ENCODE measurements at places on chromosomes 2 and 18. TPM values are rescaled to one million over a fixed set of nuclear protein-coding genes. Genes with fewer than 3 reads are reported as not detected.
A peak's percentile ranks its signal among the peaks of the same experiment; 100 is the strongest.

DNA sequence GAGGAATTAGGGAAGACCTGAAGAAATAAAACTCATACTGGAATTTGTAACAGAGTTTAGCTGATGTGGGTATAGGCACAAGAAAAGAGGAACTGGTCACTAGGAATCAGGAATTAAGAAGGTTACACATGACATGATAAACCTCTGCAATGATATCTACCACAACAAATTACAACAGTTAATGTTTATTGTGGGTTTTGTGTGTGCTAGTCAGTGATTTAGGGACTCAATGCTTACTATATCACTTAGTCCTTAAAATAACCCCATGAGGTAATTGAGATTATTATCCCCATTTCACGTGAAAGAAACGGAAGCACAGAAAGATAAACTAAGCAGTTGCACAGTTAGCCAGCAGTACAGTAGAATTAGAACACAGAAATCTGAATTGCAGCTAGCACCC lies 415.8 kb upstream of the ZEB2 start:
- DNase-seq: no peak

- no peak for DNase-seq
Observed at GRCh38 chr2:60623040-60623439, 69.6 kb upstream of the BCL11A start.

The M1AP gene
- not detected for total RNA-seq

The EIF5B gene
- 55.5 TPM for total RNA-seq

DNA sequence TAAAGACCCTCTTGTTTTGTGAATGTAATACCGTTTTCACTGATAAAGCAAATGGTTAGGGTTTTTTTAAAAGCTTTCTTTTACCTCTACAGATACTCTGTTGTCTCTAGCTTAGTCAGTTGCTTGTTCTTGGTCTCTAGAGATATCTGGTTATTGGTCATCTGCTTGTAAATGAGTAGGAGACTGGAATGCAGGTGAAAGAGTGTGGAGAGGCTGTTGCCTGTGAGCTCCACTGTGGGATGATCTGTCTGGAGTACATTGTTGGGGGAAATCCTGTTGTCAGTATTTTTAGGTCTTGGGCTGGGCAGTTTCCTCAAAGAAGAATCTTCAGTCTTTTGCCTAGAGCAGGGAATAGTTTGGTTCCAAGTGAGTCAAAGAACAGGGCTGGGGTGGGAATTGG lies 67.7 kb downstream of the SMCHD1 start:
- DNase-seq: no peak

DNA sequence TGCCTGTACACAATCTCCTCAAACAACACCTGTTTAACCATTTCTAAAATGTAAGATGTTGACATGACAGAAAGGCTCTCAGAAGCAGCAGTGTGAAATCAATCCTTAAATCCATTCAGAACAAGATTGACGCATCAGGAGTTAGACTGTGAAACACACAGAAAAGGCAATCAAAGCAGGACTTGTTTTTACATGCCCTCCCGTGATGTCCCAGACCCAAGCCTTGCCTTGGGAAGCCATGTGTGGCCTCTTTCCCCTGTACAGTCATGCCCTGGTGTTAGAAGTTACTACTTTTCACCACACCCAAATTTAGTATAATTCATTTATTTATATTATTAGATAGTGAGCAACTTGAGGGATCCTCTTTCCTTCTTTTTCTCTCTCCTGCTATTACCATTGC lies 115.7 kb downstream of the NCKAP5 start:
- DNase-seq: peak; percentile 32

The CABLES1 gene
- total RNA-seq: 3.2 TPM

The GATA6 gene
- total RNA-seq: 14.0 TPM

The BOK gene
- 15.5 TPM for total RNA-seq

DNA sequence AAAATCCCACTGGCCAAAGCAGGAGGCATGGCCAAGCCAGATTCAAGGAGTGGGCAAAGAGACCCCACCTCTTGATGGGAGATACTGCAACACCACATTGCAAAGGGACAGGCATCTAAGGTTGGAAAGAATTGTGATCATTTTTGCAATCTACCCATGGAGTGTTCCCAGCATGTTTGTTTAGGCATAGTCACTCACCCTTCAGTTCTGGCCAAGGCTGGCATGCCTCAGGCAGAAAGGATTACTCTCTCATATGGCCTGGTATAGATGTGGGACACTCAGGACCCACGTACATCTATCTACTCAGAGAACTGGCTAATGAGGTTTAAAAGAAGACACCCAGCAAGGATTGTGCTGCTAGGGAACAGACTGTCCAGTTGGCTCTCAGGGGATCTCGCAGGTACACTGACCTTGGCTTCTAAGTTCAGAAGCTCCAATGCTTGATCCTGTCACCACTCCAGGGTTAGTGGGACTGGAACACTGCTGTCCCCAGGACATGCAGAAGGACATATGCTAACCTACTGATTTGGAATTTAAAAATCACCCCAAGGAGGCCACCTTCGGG lies 183.7 kb downstream of the KLHL29 start:
- no peak for DNase-seq

DNA sequence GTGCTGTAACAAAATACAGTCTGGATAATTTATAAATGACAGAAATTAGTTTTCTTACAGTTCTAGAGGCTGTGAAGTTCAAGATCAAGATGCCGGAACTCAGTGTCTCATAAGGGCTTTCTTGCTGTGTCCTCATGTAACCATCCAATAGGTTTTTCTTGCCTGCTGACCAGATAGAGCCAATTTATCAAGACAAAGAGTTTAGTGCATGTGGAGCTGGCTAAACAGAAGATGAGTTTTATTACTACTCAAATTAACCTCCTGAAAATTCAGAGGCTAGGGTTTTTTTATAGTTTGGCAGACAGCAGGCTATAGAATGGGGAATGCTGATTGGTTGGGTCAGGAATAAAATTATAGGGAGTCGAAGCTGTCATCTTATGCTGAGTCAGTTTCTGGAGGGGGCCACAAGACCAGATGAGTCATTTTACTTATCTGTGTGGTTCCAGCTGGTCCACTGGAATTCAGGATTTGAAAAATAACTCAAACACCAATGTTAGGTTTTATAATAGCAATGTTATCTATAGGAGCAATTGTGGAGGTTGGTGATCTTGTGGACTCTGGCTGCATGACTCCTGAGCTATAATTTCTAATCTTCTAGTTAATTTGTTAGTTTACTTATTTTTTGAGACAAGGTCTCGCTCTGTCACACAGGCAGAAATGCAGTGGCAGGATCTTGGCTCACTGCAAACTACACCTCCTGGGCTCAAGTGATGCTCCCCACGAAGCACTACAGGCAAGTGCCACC lies 3.2 kb upstream of the PDK1 start:
- DNase-seq: peak; percentile 44

GRCh38 chr2:75416420-75417342 lies 144.1 kb downstream of the EVA1A start:
- DNase-seq: no peak

- DNase-seq: no peak
Observed at GRCh38 chr2:151261977-151262291, 271 bp upstream of the RBM43 start.

GRCh38 chr2:88114889-88115288 lies 13.0 kb downstream of the FABP1 start:
- DNase-seq: no peak

GRCh38 chr2:223950448-223951347 lies 5.6 kb upstream of the WDFY1 start:
- peak; percentile 41 for DNase-seq

The LTBP1 gene
- total RNA-seq: 99.0 TPM

- no peak for DNase-seq
Observed at GRCh38 chr2:64770137-64770780, 116.5 kb upstream of the SERTAD2 start.

The DDX18 gene
- 88.7 TPM for total RNA-seq

The DPP10 gene
- not detected for total RNA-seq

The PEX13 gene
- 18.5 TPM for total RNA-seq

The LIMS3 gene
- total RNA-seq: 1.5 TPM

DNA sequence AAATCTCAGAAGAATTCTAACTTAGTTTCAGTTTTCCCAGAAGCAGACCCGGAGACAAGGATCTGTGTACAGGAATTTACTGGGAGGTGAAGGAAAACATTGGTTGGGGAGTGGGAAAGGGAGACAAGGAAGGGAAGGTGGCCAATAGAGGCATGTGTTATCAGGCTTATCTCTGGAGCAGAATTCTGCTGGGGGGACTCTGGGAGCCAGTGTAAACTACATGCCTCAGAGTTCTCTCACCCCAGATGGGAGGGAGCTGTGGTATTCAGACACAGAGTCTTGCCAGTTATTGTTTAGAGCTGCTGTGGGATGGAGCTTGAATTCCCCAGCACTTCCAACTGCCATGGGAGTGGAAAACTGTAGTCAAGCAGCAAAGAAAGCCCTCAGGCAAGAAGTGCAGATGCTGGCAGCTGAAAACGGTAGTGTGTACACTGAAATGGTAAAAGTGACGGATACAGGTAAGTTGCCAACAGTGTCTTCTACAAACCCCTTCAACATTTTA lies 19.0 kb downstream of the DNPEP start:
- DNase-seq: peak; percentile 33

- peak; percentile 14 for DNase-seq
Observed at GRCh38 chr18:10113121-10114022, 199.6 kb downstream of the VAPA start.

GRCh38 chr18:78770139-78770822 lies 209.3 kb upstream of the SALL3 start:
- DNase-seq: no peak

The CFAP65 gene
- total RNA-seq: not detected

DNA sequence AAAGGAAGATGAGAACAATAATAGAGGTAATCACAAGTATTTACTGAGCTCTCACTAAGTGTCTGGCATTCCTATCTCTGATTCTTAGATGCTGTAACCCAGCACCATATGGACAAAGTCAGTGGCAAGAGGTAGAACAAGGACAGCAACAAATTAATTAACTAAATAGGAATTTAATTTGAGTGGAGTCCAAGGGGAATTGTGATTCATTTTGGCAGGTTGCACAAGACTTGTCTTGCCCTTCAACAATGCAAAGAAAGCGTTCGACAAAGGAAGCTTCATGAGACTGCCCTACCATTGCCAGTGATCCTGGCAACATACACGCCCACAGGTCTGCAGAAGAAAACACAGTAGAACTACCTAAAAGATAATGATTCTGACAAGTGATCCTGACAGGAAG lies 221.6 kb downstream of the RBM43 start:
- peak; percentile 82 for DNase-seq

DNA sequence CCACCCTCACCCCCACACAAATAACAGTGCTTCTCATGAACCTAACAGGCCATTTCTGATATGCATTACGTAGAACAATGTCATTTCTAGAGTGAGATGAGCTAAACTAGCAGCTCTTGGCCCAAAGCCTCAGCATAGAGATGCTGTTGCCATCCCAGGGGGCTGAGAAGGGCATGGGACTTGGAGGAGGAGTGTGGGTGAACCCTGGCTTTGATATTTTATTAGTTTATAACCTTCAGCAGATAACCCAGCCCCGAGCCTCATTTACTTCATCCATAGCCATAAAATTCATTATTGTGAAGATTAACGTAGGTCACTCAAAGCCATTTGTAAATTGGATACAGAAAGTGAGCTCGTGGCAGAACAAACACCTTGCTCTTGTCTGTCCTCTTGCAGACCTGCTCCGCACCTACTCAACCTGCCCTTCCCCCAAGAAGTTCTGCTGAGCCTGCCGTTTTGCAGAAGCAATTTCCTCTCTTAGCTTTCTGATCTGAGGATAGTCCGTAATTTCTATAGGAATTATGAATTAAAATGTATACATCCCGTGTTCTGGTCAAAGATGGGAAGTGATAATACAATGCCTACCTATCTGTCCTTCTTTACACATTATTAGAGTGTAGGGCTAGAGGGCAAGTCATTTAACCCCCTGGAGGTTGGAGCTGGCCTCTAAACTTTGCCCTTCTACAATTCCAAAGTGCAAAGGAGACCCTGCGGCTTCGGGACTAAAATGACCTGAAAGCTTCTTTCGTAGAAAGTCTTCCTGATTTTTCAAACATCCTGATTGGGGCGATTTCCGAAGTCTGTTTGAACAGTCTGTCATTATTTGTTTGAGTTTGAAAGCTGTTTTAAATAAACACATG lies 187.4 kb downstream of the BCL2 start:
- no peak for DNase-seq

The ANKRD62 gene
- total RNA-seq: not detected

The ATIC gene
- total RNA-seq: 297 TPM

GRCh38 chr2:39546937-39547336 lies 109.9 kb upstream of the MAP4K3 start:
- DNase-seq: peak; percentile 56

- no peak for DNase-seq
Observed at GRCh38 chr18:74259347-74259746, 32.4 kb downstream of the CYB5A start.

The CYBRD1 gene
- total RNA-seq: 8.9 TPM

DNA sequence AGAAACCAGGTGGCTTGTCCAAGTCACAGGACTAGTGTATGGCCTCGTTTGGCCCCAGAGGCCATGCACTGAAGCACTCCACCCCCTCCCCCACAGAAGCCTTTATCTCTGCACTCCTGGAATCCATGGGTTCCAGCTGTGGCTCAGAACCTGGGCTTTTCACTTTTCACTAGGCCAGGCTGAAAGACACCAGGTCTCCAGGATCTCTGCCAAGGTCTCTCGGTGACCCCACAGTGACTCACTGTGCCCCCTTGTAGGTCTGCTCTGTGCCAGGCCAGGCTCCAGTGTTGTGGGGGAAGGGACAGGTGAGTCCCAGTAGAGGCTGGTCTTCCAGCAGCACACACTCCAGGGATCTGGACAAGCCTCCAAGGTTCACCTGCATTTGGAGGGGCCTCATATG lies 31.0 kb upstream of the GLI2 start:
- peak; percentile 25 for DNase-seq

DNA sequence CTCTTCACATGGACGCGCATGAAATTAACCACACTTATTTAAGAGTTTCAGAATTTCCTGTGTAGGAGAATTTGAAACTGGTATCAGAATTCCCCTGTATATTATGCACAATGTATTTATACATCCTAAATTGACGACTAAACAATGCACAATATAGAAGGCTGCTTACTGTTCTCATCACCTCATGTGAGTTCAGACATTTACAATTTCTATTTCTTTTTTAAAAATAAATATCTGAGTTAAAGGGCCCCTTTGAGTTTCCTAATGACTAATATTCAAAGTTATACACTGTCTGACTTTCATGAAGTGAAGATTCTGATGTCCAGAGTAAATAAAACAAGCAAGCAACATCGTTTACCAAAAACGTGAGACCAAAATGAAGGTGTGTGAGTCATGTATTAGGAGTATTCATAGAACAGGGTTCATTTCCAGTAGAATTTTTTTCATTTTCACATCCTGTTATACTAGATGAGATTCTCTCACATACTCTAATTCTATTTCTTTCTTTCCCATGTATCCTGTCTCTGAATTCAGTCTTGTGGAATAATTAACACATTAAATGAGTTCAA lies 406.2 kb downstream of the NUP35 start:
- DNase-seq: no peak

- no peak for DNase-seq
Observed at GRCh38 chr18:12885500-12885899, 1.5 kb upstream of the PTPN2 start.

GRCh38 chr2:230893338-230893737 lies 28.6 kb downstream of the ITM2C start:
- DNase-seq: no peak

The SCN9A gene
- 1.9 TPM for total RNA-seq

- peak; percentile 18 for DNase-seq
Observed at GRCh38 chr2:180890781-180891180, 89.6 kb upstream of the UBE2E3 start.

Measured in MCF 10A (cell line).